ENCODE measurements at places on chromosomes 11 and 22.

GRCh38 chr11:2662430-2663299 lies 37.1 kb downstream of the KCNQ1OT1 start:
- DNase-seq, result no peak

- no peak for DNase-seq
Observed at GRCh38 chr11:116107229-116107628, 603.0 kb upstream of the CADM1 start.

DNA sequence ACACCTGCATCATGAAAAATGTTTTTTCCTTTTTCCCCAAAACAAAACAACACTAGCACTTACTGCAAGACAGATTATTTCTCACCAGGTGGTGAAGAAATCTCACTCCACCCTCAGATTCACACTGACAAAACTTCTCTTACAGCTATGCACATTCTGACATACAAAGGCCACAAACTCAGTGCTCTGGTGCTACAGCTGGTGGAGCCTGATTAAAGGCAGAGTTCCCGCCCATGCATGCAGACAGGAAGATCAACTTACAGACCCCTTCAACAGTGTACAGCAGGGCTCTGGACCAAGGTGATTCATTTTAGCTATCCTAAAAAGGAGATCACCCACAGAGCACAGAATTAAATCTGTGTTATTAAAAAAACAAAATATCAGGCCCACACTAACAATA lies 112.6 kb downstream of the CADM1 start:
- peak; percentile 63 for DNase-seq

- no peak for DNase-seq
Observed at GRCh38 chr11:74933765-74934164, 15.1 kb downstream of the XRRA1 start.

DNA sequence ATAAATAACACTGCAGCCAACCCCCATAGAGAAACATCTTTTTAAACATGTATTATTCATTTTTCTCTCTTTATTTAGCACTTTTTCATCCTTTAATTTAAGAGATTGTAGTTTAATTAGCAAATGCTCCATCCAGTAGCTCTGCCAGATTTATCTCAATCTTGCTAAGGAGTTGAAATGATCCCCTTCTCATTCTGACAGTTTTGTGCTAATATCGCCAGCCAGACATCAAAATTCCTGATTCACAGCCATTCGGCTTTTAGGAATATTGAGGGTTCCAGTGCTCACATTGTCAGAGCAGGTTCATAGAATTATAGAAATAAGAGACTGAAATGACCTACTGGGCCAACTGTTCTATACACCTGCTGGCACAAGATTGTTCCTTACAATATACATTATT lies 77.8 kb downstream of the CASP12 start:
- no peak for DNase-seq

- DNase-seq, result no peak
Observed at GRCh38 chr22:27684901-27685300, 116.7 kb downstream of the MN1 start.

Measured in neural progenitor cell (in vitro differentiated cells).